ENCODE measurements at places on chromosomes 5 and 9. TPM values are rescaled to one million over a fixed set of nuclear protein-coding genes. Genes with fewer than 3 reads are reported as not detected.

DNA sequence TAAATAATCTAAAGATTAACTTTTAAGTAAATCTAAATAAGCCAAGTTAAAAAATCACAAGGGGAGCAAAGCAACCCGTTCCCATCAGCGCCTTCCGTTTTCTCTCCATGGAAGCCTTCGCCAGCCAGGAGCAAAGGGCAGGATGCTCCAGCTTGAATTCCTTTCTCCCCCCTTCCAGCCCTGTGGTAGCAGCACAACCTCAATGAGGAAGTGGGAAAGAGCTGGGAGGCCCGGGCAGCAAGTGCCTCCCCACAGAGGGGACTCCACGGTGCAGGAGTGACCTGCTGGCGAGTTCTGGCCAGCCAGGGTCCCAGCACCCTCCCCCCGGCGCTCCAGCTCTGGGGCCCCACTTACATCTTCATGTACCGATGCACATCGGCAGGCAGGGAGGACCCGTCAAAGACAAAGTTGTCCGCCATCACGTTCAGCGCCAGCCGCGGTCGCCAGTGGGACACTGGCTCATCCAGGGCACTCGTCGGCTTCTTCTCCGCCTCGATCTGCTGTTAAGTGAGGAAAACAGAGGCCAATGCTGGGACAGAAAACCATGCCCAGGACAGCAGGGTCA, 6.3 kb downstream of the CLPTM1L start:
- DNase-seq, result no peak

- no peak for DNase-seq
Measured at GRCh38 chr9:91812191-91812590, 137.8 kb downstream of the ROR2 start.

DNA sequence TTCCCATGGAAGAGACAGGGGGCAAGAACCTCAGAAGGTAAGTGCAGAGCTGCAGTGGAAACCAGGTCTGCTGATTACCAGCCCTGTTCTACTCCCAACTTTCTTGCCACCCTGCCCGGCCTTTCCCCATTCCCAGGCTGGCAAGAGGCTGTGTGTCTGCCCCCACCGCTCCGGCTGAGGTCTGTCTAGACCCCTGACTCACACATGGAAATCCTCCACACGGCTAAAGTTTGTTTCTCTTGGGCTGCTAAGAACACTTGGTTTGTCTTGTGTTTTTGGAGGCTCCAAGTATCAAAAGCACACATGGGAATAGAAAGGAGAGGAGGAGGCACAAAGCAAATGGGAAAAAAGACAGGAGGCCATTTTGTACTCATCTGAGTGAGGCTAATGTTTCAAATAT, 168.3 kb downstream of the GABBR2 start:
- DNase-seq, result no peak

- no peak for DNase-seq
Measured at GRCh38 chr5:172421-172820, 18.9 kb upstream of the LRRC14B start.

FAM153A gene
- polyA plus RNA-seq, result 0.60 TPM

DNA sequence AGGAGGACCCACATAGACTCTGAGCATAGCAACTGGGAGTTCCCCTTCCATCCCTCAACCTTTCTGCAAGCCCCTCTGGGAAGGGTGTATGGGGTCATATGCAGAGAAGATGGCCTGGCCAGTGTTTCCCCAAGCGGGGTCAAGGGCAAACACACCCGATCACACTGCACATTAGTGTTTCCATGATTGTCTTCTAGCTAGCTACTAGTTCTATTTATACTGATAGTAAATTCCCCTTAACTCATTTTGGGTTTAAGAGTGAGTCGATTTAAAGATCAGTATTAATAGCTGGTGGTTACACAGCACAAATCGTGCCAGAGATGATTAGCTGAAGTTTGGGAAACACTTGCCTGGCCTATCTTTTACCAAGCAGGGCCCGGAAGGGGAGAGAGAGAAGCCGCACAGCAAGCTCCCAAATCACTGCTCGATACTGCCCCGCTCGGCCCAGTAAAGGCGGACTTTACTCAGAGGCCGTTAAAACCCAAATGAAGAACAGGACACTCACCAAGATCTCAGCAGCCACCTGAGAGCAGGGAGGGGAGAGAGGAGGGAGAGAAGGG, 29.4 kb upstream of the TNIP1 start:
- DNase-seq, result no peak

DNA sequence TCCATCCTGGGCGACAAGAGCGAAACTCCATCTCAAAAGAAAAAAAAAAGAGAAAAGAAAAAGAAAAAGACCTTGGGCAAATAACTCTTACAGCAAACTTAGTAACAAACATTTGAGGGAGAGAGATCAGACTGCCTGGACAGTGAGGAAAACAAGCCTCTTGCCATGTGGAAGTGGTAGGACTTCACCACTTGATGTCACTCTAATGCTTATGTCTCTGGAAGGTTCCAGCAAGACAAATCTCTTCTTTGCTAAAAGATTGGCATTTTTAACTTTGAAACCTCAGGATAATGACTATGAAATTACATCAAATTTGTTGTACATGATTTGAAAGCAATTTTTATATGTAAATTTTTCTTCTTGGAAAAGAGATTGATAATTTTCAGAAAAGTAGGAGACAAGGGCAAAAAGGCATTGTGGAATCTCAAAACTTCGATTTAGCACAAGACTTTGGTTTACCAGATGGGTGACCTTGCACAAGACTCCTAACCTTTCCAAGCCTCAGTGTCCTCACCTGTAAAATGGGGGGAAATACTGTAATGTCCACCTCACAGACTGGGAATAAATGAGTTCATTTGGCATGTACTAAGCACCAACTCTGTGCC, 5.4 kb downstream of the ACTL7B start:
- no peak for DNase-seq

- DNase-seq, result no peak
Measured at GRCh38 chr5:144390133-144390532, 219.5 kb downstream of the KCTD16 start.

PKN3 gene
- 1.0 TPM for polyA plus RNA-seq

- no peak for DNase-seq
Measured at GRCh38 chr5:134851307-134851923, 5.6 kb downstream of the C5orf24 start.

DNA sequence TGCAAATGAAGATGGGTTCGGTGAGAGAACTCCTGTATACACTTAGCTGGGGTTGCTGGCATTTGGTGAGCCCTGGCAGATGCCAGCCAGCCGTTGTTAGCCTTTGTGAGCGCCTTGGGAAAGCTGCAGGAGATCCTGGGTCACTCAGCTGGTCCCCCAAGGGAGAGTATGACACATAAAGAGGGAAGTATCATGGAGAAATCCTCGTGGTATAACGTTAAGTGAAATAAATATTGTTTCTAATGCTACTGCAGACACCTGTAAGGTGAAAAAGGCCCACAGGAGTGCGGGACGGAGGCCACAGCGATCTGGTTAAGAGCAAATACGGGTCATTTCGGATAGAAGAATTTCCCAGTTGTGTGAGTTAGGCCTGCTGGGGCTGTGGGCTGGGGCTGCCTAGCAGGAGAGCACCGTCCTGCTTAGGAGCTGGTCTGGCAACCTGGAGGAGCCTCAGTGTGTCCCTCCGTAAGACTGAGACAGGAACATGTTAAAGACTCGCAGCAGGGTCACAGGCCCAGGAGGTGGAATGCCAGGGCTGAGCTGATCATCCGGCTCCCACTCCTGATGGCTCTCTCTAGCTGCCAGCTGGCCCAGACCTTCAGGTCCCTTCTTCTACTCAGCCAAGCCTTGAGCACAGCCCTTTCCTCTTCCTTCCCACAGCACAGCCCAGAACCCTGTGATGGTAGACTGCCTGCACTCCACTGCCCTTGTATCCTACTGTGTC, 4.9 kb downstream of the NKX2-5 start:
- DNase-seq, result no peak

GRCh38 chr9:101674165-101674564, 64.3 kb downstream of the GRIN3A start:
- DNase-seq, result no peak

DNA sequence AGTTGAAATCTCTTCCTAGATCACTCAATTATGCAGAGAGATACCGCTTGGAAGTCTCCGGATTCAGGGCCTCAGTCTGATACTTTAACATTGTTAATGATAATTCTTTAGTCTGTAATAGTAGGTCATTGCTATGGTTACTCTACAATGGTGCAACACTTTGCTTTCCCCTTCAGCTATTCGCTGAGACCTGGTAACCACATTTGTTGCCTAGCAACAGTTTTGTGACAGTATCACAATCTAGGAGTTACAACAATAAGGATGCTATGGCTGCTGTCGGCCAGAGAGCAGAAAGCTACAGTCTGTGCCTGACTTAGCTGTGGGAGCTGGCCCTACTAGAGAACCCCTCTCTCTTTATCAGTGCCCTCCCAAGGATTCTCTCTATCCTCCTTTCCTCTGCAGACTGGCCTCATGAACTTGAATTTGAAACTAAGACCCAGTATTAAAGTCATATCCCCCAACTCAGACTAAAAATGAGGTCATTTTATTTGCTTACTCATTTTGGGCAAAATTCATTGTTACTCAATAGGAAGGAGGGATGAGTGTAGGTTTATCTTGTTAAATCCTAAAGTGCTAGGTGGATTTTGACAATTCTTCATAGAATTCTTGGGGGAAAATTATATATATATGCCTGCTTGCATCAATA, 39.3 kb downstream of the NR2F1 start:
- DNase-seq, result peak; percentile 70

DNA sequence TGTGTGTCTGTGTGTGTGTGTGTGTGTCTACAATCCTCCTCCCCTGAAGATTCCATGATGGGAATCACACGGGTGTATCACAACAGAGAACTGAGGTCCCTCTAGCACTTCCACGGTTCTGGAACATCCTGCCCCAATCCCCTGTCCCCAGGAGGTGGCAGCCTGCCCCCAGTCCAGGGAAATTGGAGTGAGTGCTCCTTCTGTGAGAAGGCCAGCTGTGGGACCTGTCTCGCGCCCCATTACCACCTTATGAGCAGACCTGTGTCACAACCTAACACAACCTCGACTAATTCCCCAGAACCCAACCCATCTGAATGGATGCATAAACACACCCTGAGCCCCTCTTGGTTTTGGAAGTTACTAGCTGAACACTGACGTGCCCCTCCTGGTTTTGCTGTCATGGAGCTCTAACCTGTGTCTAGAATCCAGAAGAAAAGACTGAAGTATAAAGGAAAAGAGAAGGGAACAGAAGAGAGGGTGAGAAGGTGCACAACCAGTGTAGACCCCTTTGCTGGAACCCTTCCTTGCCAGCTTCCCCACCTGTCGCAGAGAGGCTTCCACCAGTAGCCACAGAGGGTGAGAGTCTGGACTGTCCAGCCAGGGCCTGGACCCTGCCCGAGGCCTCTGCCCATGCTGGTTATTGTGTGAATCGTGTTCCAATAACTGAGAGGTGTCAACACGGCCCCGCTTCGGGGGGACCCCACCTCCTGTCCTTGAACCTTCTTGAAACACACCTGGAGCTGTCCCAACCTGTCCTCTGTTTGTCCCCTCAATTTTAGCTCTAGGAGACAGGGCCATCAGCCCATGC, 3.4 kb downstream of the BTNL9 start:
- DNase-seq, result no peak

- DNase-seq, result peak; percentile 64
Measured at GRCh38 chr5:57494104-57495098, 11.8 kb upstream of the ACTBL2 start.

DNA sequence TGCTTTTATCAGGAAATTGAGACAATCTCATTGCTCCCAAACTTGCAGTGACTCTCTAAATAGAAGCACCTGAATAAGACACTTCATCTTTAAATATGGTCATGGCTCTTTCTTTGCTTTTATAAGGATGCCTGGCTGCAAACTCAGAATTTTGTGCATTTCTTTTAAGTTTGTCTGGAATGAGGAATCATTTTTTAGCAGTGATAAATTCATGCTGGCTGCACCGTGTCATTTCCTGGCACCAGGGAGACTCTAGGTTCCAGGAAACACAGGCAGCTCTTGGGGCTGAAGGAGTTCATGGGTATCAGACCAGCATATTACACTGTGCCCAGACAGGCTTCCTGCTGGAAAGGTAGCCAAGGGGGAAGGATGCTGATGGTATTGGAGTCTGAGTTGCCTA, 109.9 kb downstream of the NUDT12 start:
- DNase-seq, result no peak

DNA sequence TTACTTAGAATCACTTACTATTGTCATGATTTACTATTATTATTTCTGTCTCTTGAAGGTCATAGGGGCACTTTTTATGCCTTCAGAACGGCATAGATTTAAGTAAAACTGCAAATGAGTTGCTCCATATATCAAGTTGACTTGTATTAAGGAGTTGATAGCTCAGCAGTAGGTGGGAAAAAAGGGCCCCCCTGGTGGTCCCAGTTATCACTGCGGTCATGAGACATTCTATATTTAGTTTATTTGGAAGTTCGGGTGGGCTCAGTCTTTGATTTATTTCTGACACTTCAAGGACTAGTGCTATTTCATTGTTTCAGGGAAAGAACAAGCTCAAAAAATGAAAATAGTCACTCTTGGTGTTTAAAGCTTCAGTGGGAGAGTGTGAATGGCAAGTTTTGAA, 159.3 kb downstream of the SLC24A2 start:
- DNase-seq, result no peak

DNA sequence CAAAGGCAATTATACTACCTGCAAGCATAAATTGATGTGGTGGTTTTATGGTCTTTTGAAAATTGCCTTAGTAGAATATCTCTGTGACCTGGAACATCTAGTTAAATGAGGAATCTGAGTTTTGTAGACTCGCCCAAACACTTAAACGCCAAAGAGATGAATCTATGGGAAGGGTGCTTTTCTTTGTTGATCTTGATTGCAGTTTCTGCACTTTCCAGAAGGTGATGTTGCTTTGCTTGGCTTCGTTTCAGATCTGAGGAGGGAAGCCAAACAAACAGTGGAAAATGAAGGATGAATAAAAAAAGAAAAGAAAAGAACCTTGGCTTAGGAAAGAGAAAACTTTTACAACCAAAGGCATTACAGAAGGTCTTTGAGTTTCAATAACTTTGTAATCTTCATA, 1021.2 kb downstream of the NR2F1-AS1 start:
- DNase-seq, result no peak

ANKRD31 gene
- 0.55 TPM for polyA plus RNA-seq

C7 gene
- not detected for polyA plus RNA-seq

GRCh38 chr9:116049456-116049855, 104.1 kb upstream of the PAPPA start:
- no peak for DNase-seq

GRCh38 chr5:133552925-133553525, 59.3 kb downstream of the FSTL4 start:
- DNase-seq, result peak; percentile 40

DNA sequence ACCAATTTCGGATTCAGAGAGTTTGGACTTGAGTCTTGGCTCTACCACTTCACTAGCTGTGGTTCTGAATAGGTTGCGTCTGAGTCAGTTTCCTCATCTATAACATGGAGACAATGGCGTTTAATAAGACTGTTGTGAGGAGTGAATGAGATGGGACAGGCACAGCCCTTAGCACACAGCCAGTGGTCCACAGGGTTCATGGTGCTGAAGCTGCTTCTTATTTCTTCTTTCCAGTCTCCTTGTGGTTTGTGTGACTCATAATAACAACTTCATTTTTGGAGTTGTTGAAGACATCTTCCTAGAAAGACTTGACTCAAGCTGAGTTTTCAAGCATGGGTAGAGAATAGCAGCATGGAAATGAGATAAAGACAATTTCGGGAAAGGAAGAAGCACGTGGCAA, 172.6 kb upstream of the PPP2R2B start:
- no peak for DNase-seq
